ENCODE measurements at places on chromosomes 12 and 14. TPM values are rescaled to one million over a fixed set of nuclear protein-coding genes. Genes with fewer than 3 reads are reported as not detected.

DNA sequence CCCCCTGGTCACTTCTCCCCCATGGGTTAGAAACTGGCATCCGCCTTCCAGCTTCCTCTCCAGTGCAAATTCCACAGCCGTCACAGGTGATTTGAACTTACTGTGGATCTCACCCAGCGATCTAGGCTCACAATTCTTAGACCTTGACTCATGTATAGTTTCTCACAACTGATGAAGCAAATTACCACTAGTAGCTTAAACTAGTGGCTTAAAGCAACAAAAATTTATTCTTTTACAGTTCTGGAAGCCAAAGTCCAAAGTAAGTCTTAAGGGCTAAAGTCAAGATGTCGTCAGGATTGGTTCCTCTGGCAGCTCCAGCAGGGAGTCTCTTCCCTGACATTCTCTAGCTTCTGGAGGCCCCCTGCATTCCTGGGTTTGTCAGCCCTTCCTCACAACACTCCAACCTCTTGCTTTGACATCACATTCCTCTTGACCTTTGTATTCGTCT, 117.4 kb downstream of the KTN1 start:
- H3K27me3 ChIP-seq, result no peaks in the 10 kb centered on the region
- DNase-seq, result peak; percentile 70
- H3K27ac ChIP-seq, result peak overlapping the region; percentile 94
- no peaks in the 10 kb centered on the region for H3K36me3 ChIP-seq

DNA sequence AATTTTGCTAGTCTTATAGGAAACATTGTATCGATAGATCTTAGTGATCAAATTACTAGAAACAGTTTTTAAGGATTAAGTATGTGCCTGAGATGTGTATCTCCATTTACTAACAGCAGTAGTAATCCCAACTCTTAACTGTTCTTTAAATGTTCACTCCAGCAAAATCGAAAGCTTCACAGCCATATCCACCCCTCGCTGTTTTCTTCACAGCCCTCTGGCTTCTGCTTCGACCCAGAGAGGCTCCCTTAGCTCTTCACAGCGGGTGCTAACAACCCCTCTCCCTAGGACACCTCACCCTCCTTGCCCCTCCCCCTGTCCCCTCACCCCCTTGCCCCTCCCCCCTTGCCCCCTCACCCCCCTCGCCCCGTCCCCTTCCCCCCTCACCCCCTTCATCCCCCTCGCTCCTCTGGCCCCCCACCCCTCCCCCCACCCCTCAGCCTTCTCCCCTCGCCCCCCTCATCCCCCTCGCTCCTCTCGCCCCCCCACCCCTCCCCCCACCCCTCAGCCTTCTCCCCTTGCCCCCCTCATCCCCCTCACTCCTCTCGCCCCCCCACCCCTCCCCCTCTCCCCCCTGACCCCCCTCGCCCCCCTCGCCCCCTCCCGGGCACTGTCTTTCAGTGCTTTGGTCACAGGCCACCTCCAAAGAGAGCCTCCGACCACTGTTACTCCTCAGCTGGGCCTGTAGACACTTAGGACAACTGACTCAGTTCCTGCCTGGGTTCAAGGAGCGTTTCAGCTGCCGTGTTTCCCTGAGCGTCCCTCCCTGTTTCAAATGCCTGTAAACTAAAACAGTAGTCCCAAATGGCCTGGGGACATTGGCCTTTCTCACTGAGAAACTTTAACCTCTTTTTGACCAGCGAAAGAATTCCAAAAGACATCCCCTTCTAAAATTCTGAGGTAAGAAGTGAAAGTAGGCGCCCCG, 46.0 kb upstream of the DYNC1H1 start:
- no peak overlapping the region for H3K27ac ChIP-seq
- H3K36me3 ChIP-seq, result no peaks in the 10 kb centered on the region
- no peak for DNase-seq
- H3K4me3 ChIP-seq, result no peak overlapping the region

- peaks cover 9% of the 10 kb centered on the region for H3K36me3 ChIP-seq
- H3K4me1 ChIP-seq, result no peaks in the 10 kb centered on the region
- DNase-seq, result no peak
These were observed 25.6 kb downstream of the FAM161B start for GRCh38 chr14:73924337-73924736.

DNA sequence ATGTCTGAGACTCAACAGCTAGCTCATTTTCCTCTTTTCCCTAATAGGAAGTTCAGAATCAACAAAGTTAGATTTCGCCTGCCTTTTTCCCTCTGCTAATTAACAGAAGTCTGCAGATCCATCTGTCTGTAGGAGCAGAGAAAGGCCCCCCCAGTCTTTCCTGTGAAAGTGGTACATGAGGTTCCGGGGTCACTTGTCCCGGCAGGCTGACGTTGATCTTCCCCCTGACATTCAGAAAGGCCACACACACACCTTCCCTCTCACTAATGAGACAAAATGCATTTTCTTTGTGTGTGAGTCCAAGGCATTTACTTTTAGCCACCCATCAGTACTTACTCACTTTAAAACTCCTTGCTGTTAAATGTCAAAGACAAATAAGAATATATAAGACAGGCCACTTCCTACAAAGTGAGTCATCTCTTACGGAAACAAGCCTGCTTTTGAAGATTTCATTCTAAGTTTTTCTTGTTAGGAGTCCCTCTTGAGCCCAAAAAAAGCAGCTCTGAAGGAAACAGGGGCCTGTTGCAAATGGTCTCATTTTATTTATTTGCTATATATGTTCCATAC, 138.7 kb downstream of the TTC7B start:
- DNase-seq, result peak; percentile 30
- no peak overlapping the region for H3K4me3 ChIP-seq
- H3K27ac ChIP-seq, result peak overlapping the region; percentile 83
- no peaks in the 10 kb centered on the region for H3K36me3 ChIP-seq

Gene LALBA
- not detected for total RNA-seq

DNA sequence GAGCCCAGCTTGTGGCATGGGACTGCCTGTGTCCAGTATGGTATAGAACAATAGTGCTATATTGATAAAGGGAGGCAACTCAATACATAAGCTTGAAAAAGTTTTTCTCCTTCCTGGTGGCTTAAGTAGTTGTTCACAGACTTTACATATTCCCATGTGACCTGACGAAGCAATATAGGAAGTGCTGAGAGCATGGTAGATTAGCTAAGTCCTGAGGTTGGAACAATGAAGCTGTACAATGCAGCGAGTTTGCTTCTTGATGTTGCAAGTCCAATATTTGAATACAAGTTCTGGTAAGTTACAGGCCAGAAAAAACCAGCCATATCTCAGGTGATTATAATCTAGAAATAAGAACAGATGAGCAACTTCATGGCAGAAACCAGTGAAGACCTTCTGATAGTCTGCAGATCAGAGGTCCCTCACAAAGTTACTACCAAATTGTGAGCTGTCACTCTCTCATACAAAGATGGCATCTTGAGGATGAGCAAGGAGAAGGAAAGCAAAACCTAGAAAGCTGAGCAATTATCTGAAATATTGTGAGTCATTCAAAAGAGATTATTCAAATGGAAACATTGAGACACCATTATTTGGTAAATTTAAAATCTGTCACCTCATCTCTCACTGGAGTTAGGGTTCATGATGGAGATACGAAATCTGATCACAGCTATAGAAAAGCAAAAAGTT, 72.9 kb upstream of the BTG1 start:
- H3K4me1 ChIP-seq, result no peaks in the 10 kb centered on the region
- no peaks in the 10 kb centered on the region for H3K27me3 ChIP-seq
- H3K36me3 ChIP-seq, result no peaks in the 10 kb centered on the region
- no peak overlapping the region for H3K27ac ChIP-seq
- no peak for DNase-seq
- no peak overlapping the region for H3K4me3 ChIP-seq
